ENCODE measurements at places on chromosomes 13 and 19. TPM values are rescaled to one million over a fixed set of nuclear protein-coding genes. Genes with fewer than 3 reads are reported as not detected.

GRCh38 chr13:29573190-29573589, 22.3 kb downstream of the SLC7A1 start:
- DNase-seq = peak; percentile 27

- no peak for DNase-seq
These were observed 62.9 kb downstream of the TRPC4 start for GRCh38 chr13:37806666-37807065.

- no peak for DNase-seq
These were observed 24.6 kb downstream of the CAB39L start for GRCh38 chr13:49419276-49419675.

DNA sequence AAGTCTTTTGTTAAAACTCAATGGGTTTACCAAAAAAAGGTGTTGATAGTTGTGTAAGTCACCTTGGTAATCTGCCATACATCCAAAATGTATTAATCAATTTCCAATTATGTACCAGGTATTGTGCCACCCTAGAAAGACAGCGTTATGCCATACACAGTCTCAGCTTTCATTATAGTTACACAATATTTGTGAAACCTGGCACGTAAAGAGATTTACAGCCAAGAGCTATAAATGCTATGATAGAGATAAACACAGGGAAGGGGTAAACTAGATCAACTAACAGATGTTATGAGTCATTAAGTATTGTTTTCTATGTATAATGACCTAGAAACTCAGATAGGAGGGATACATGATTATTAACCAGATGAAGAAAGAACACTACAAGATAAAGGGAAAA, 725.6 kb upstream of the SLITRK5 start:
- DNase-seq = no peak

DNA sequence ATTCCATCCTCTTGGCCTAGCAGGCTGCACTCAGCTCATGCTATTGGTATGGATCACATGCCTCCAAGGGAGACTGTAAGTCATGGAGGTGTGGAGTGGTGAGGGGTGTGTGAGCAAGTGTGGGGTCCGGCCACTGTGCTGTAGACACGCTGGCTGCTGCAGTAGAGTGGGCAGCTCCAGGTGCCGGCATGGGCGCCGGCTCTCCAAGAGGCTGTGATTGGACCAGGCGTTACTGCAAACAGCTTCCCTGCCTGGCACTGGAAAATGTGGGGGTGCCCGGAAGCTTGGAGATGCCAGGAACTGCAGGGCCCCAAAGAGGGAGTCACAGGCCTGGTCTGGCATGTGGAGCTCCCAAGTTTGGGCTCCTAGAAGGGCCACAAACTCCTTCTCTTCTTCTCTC, 245.7 kb downstream of the GPC6 start:
- DNase-seq = no peak

The MUC16 gene
- 8.0 TPM for polyA plus RNA-seq

DNA sequence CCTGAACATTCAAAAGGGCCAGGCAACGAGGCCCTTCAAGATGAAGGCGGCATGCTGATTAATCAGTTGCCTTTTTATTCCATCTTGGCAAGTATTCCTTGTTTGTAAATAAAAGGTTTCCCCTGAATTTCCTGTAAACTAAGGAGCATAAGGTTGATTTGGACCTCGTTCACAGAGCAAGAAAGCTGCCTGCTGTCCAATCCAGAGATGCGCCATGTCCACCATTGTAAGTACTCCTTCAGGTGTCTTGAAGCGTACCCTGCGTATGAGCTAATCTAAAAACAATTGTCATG, 884.7 kb downstream of the PCDH9 start:
- peak; percentile 36 for DNase-seq

GRCh38 chr19:15280915-15281683, 48.9 kb upstream of the EPHX3 start:
- DNase-seq = peak; percentile 89

The SLITRK6 gene
- 1.3 TPM for polyA plus RNA-seq

All from lung (tissue), 17 donors.